ENCODE measurements at places on chromosomes 16 and 17.

DNA sequence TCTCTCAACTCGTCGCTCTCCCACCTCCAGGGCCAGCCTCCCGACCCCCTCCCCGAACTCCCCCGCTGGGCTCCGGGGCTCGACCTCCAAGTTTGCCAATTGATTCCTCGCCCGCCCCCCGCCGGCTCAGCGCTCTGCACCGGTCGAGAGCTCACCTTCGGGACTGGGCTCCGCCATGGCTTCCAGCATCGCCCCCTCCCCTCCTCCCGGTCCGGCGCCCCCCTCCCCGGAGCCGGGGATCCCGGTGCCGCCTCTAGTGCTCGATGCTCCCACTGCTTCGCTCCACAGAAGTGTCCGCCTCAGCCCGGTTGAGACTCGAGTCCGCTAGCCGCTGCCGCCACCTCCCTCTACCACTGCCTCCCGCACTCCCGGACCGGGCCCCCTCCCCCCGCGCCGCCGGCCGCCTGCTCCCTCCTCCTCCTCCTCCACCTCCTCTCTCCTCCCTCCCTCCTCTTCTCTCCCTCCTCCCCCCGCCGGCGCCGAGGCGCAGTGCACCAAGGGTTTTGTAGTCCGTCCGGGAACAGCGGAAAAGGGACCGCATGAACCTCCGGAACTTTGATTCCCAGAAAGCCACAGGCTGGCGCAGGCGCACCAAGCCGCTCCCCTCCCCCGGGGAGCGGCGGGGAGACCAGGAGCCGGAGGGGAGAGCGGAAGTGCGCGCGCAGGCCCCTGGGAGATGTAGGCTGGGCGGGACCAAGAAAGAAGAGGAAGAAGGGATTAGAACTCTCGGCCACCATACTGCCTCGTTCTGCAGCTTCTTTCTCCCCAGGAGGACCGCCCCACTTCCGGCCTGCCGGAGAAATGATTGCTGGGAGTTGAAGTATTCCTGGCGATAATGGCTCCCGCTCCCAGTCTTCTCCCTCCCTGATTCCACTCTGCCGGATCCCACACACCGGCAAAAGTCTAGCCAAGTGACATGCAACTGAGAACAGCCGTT lies at the start of gene PHF23:
TSS of gene PHF23 (minus strand) at position 367 of the 937 bp plus-strand sequence. CDS start at position 189, 178 bp downstream.
- peak; percentile 94 for DNase-seq

DNA sequence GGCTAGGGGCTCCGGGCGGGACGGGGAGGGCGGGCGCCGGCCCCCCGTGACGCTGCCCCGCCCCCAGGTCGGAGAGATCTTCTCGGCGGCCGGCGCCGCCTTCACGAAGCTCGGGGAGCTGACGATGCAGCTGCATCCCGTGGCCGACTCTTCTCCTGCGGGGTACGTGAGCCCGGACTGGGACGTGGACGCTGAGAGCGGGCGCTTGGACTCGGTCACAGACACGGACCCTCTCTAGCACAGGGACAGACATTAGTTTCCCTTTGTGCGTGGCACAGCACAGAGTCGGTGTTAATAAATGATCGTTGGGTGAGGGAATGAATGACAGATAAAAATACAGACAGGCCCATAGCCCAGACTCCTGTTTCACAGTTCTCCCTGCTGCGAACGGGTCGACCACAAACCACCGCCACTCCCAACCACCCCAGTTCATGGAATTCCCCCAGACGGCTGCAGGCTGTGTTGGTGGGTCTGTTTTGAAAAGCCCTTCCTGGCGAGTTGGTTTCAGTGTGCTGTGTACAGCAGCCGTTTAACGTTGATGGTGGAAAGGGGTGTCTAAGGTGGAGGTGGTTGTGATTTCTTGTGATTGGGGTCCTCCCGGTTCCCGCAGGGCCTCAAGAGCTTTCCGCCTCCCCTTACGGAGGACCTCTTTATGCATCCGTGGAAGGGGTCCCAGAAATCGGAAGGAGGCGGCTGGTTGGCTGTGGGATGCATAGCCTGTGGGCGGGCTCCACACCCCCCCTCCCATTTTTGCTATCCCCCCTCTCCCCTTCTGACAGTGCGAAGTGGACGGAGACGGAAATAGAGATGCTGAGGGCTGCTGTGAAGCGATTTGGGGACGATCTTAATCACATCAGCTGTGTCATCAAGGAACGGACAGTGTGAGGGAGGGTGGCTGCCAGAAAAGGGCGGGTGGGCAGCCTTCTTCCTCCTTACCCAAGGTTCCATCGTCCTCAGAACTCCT lies 2.9 kb downstream of the RNASEK start:
- peak; percentile 60 for DNase-seq

- DNase-seq: no peak
Observed at GRCh38 chr17:66720027-66720426, 114.9 kb upstream of the CACNG5 start.

DNA sequence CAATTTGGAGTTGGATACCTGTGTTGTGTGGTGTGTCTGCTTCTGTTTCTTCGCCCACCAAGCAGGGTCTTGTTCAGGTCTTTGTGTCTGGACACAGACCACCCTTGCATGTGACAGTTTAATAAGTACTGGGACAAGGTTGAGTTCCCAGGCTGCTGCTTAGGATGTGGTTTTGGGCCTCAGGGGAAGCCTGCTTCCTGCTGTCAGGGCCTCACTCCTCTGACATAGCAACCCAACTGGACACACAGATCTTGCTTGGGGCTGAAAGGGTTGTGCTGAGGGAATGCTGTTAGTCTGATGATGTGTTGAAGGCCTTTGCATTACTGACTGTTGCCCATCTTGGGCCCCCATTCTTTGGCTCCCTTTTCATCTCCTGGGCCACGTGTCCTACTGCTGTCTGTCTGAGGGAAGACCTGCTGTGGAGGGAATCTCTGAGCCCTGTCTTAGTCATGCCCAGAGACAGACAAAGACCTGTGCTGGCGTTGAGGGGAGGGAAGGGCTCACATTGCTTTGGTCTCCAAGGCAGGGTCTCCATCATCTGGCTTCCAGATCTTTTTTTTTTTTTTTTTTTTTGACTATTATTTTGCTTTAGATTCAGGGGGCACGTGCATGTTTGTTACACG lies 4.7 kb upstream of the TGFB1I1 start:
- DNase-seq: no peak

GRCh38 chr16:79982361-79982760 lies 381.8 kb upstream of the MAF start:
- DNase-seq: no peak
